SK-N-DZ (cell line): ENCODE measurements at places on chromosomes 1 and 21.

DNA sequence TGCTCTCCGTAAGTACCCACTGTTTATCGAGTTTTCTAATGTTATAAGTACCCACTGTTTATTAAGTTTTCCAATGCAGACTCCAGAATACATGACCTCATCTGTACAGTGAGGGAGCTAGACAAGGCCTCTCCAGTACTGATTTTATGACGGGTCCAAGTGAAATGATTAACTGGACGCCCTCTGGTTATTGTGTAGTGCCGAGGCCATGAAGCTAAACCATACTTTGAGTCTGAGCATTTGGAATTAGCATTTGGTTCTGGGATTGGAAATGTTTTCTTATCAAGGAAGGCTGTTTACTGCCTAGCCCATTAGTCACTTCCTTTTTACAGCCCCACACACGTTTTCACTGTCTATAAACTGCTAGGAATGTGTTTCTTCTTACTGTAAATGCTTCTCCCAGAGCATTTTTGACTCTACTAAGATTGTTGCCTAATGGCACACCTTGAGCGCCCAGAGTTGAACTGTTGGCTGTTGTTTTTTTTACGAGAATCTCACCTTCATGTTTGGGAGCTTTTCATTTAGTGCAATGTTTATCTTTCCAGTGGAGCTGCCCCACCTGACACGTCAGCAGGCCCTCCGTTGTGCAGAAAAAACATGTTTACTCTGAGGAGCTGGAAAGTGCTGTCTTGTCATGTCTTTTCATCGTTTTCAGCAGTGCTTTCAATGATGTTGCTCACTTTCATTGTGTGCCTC is 26.9 kb downstream of the SPATA46 start:
- DNase-seq, result no peak

DNA sequence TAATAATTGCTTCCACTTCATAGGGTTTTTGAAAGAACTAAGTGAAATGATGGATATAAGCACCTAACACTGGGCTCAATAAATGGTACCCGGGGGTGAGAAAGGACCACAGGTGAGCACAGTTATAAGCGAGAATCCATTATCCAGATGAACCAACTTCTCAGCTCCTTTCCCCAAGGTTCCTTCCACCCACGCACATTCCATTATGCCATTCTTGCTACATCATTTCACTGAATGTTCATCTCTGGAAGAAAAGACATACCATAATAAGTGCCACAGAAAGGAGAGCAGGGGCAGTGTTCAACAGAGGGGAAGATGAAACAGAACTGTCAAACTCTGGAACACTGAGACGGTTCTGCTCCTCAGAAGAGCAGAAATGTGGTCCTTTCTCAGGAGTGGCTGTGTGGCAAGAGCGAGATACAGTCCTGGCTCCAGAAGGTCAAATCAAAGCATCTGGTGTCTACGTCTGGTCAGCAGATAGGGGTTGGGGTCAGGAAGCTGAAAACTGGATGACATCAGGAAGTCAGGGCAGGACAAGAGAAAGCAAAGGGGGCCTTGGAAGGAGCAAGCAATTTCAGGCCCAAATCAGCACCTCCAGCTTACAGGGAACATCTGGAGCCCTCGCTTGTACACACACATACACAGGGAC is 255.4 kb upstream of the TMEM51 start:
- no peak for DNase-seq

- DNase-seq, result no peak
Measured at GRCh38 chr1:90510143-90510542, 207.0 kb downstream of the BARHL2 start.

GRCh38 chr1:228271701-228272251 is 63.9 kb downstream of the OBSCN start:
- no peak for DNase-seq
